A549 treated with AZD2906 at 1 μM for 4 hours (cell line): ENCODE measurements at places on chromosomes 1 and 21. TPM values are rescaled to one million over a fixed set of nuclear protein-coding genes. Genes with fewer than 3 reads are reported as not detected.

The PRAMEF9 gene
- total RNA-seq: not detected in 5 replicates

The GNG12 gene
- total RNA-seq: 54.0 to 82.8 TPM (median 65.1 TPM) in 5 replicates

The NTNG1 gene
- not detected in 5 replicates for total RNA-seq

The LCE1A gene
- not detected in 5 replicates for total RNA-seq

The USH2A gene
- not detected in 5 replicates for total RNA-seq

The GCSAML gene
- not detected in 5 replicates for total RNA-seq

The TMEM240 gene
- 0.36 to 0.75 TPM (median 0.58 TPM) in 4 of 5 replicates, not detected in the other for total RNA-seq

The PRDX6 gene
- total RNA-seq: 317 to 355 TPM (median 351 TPM) in 5 replicates

The PERM1 gene
- 0.10 to 0.19 TPM (median 0.13 TPM) in 5 replicates for total RNA-seq

The NCF2 gene
- total RNA-seq: 1.2 to 2.5 TPM (median 1.5 TPM) in 5 replicates

The ADCY10 gene
- total RNA-seq: 0.02 to 0.13 TPM (median 0.07 TPM) in 4 of 5 replicates, not detected in the other

The PRR9 gene
- total RNA-seq: 0.05 TPM in 1 of 5 replicates, not detected in the others

The ITLN2 gene
- total RNA-seq: 0.64 to 0.98 TPM (median 0.83 TPM) in 5 replicates

The SPRR2E gene
- total RNA-seq: not detected in 5 replicates

The TRIM33 gene
- total RNA-seq: 9.1 to 16.0 TPM (median 10.6 TPM) in 5 replicates

The UMODL1 gene
- not detected in 5 replicates for total RNA-seq

The ACTL8 gene
- 1.4 to 1.8 TPM (median 1.7 TPM) in 5 replicates for total RNA-seq

The HMGCS2 gene
- total RNA-seq: not detected in 5 replicates

The NR5A2 gene
- 2.6 to 4.4 TPM (median 3.2 TPM) in 5 replicates for total RNA-seq

The CTSS gene
- total RNA-seq: 14.2 to 19.8 TPM (median 16.1 TPM) in 5 replicates

The OLIG2 gene
- total RNA-seq: 0.07 TPM in 1 of 5 replicates, not detected in the others

The ZNF684 gene
- total RNA-seq: 1.7 to 2.2 TPM (median 1.9 TPM) in 5 replicates

The RPL5 gene
- total RNA-seq: 1,110 to 1,186 TPM (median 1,125 TPM) in 5 replicates

The RNPEP gene
- total RNA-seq: 83.6 to 90.3 TPM (median 85.8 TPM) in 5 replicates

The TMPRSS15 gene
- not detected in 5 replicates for total RNA-seq

The GSTM5 gene
- not detected in 5 replicates for total RNA-seq

The DCST2 gene
- total RNA-seq: 0.37 to 1.2 TPM (median 0.71 TPM) in 5 replicates

The MYBPH gene
- total RNA-seq: not detected in 5 replicates

The PUSL1 gene
- 15.8 to 25.3 TPM (median 23.7 TPM) in 5 replicates for total RNA-seq

The TXNDC12 gene
- total RNA-seq: 30.9 to 43.6 TPM (median 39.0 TPM) in 5 replicates

The ANGPTL1 gene
- 0.02 TPM in 1 of 5 replicates, not detected in the others for total RNA-seq

The CCDC181 gene
- 0.10 to 0.22 TPM (median 0.11 TPM) in 5 replicates for total RNA-seq

The KCNE1 gene
- 0.06 to 0.08 TPM in 2 of 5 replicates, not detected in the others for total RNA-seq

The PCP4 gene
- not detected in 5 replicates for total RNA-seq

The ADGRB2 gene
- total RNA-seq: 4.0 to 5.1 TPM (median 4.6 TPM) in 5 replicates

The KDF1 gene
- 0.24 to 0.42 TPM (median 0.33 TPM) in 5 replicates for total RNA-seq

The KCNE2 gene
- not detected in 5 replicates for total RNA-seq

The EDN2 gene
- total RNA-seq: 35.9 to 53.7 TPM (median 46.3 TPM) in 5 replicates

The MR1 gene
- 5.5 to 6.9 TPM (median 5.8 TPM) in 5 replicates for total RNA-seq

The PCAT6 gene
- 2.6 to 4.4 TPM (median 3.5 TPM) in 5 replicates for total RNA-seq

The CD84 gene
- total RNA-seq: not detected in 5 replicates

The BEND5 gene
- not detected in 5 replicates for total RNA-seq

The UBE2U gene
- not detected in 5 replicates for total RNA-seq

The KCNK1 gene
- total RNA-seq: 16.6 to 24.7 TPM (median 20.6 TPM) in 5 replicates

The NPPA gene
- total RNA-seq: not detected in 5 replicates

The GPX7 gene
- total RNA-seq: not detected in 5 replicates

The CDC20 gene
- total RNA-seq: 179 to 207 TPM (median 198 TPM) in 5 replicates

The NOTCH2NLA gene
- 24.5 to 33.4 TPM (median 31.7 TPM) in 5 replicates for total RNA-seq

The WNT4 gene
- 0.12 to 0.45 TPM (median 0.30 TPM) in 5 replicates for total RNA-seq

The LRRC38 gene
- total RNA-seq: 0.05 to 0.11 TPM (median 0.09 TPM) in 5 replicates

The ANKRD34A gene
- total RNA-seq: 0.21 to 0.30 TPM (median 0.25 TPM) in 5 replicates
